Foreskin keratinocyte (primary cell): ENCODE measurements at places on chromosomes 1 and 21. TPM values are rescaled to one million over a fixed set of nuclear protein-coding genes. Genes with fewer than 3 reads are reported as not detected.

F5 gene
- polyA plus RNA-seq = not detected in 2 replicates

FAM72B gene
- polyA plus RNA-seq = 3.1 and 5.8 TPM in 2 replicates

ARHGEF19 gene
- polyA plus RNA-seq = 11.1 and 13.9 TPM in 2 replicates

HAO2 gene
- not detected in 2 replicates for polyA plus RNA-seq

CFAP45 gene
- 1.1 and 1.3 TPM in 2 replicates for polyA plus RNA-seq

PDZK1 gene
- 0.03 and 0.12 TPM in 2 replicates for polyA plus RNA-seq

ACKR1 gene
- not detected in 2 replicates for polyA plus RNA-seq

LRRC38 gene
- polyA plus RNA-seq = not detected in 2 replicates

TP73 gene
- 0.44 and 0.59 TPM in 2 replicates for polyA plus RNA-seq

PLEKHN1 gene
- polyA plus RNA-seq = 3.4 and 4.2 TPM in 2 replicates

SMCP gene
- not detected in 2 replicates for polyA plus RNA-seq

ADGRB2 gene
- 2.4 and 2.7 TPM in 2 replicates for polyA plus RNA-seq

ZNF648 gene
- not detected in 2 replicates for polyA plus RNA-seq

DNA sequence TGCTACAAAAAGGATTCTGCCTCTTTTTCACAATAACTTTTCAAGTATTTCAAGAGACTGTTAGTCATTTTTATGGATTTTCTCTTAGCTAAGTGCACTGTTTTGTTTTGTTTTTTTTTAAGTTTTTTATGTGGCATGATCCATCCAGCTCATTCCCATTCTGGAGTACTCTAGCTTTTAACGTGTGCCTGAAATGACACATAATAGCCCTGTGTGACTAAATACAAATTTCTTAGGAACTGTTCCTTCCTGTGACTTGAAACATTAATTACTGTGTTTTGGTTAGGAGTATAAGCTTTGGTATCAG is 143.9 kb downstream of the HS2ST1 start:
- no peak for DNase-seq

GRCh38 chr1:941015-941587 is 17.4 kb downstream of the SAMD11 start:
- no peak for DNase-seq

DNA sequence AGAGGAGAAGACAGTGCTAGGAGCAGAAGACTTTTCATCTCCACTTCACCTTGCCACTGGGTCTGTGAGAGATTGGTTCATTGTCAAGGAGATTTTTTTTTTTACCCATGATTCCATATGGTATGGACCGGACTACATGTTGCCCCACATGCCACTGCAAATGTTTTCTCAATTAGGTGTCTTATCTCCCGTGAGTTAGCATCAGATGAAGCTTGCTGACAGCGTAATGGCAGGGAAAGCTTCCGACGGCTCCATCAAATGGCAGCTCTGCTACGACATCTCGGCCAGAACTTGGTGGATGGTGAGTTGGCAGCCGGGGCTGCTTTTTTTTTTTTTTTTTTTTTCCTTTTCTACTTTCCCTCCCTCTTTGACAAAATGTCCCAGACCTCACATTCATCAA is 217.2 kb upstream of the NFIA start:
- no peak for DNase-seq

- DNase-seq = peak; percentile 39
These were observed 39.8 kb downstream of the HTR6 start for GRCh38 chr1:19704247-19705113.

DNA sequence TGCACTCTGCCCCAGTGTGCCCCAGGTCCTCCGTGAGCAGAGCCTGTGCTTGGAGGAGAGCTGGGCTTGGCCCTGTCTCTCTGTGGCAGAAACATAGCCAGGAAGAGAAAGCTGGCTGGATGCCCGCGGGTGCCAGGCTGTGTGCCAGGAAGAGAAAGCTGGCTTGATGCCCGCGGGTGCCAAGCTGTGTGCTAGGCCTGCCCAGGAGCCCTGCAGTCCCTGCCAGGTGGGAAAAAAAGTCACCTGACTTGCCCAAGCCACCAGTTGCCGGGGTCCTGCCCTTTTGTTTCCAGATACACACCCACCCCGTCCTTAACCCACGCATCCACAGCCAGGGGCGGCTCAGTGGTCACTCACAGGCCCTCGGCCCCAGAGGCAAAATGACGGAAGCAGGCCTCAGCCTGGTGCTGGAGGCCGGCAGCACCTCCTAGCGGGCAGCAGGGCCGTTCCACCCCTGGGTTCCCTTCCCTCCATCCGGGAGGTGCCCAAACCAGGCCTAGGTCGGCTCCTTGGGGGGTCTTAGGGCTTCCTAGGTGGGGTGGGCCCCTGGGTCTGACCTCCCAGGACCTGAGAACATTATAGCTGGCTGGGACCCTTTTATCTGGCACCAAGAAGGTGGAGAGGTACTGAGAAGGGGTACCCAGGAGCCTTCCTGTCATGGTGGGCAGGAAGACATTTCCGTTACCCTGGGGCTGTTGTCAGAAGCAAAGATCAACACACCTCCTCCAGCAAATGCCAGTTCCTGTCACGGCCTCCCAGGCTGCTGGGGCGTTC is 9.1 kb downstream of the ITGB2 start:
- DNase-seq = no peak

DNA sequence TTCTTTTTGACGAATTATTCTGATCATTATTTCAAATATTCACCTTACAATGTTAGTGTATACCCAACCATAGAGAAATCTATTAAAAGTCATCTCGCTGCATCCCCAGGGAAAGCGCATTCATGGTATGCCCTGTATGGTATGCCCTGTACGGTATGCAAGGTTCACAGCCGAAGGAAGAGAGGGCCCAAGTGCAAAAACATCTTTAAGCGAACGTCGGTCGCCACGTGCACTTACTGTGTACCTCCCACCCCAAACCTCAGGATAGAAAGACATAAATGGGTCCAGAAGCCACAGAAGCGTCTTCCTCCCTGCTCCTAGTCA is 14.4 kb downstream of the HLX start:
- DNase-seq = no peak

GRCh38 chr1:10108948-10109708 is 76.4 kb downstream of the UBE4B start:
- no peak for DNase-seq

GRCh38 chr1:41882486-41882885 is 36.2 kb downstream of the HIVEP3 start:
- DNase-seq = no peak

DNA sequence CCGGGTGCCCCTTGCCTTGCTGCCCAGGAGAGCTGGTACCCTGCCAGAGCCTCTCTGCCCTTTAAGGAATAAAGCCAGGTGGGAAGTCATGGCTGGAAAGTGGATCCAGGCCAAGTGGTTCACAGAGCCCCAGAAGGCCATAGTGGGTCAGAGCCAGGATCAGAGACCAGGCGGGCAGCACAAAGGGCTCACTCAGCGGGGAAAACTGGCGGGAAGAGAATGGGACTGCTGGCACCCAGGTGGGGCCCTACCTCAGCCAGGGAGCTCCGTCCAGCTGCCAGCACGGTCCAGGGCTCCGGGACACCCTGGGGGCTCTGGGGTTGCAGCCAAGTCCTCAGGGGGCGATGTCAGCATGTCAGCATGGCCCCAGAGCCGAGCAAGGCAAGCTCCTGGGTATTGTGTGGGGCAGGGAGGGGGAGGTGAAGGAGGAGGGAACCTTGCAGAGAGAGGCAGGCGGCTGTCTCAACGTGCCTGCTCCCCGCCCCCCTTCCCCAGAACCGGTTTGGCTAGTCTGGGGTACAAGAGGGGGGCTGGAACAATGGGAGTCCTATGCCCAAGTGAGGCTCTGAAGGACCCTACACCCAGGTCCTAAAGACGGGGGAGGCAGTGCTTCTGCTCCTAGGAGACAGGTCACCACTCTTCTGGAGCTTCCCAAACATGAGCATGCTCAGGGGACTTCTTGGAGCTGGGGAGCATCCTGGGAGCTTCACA is at the start of gene ARHGEF19:
TSS of gene ARHGEF19 (minus strand) at position 402 of the 711 bp plus-strand sequence. CDS start 3,598 bp downstream, outside the sequence.
- no peak for DNase-seq

GRCh38 chr1:242886137-242886536 is 361.6 kb upstream of the PLD5 start:
- DNase-seq = no peak

GRCh38 chr21:16408280-16408679 is 678.5 kb downstream of the USP25 start:
- DNase-seq = no peak

DNA sequence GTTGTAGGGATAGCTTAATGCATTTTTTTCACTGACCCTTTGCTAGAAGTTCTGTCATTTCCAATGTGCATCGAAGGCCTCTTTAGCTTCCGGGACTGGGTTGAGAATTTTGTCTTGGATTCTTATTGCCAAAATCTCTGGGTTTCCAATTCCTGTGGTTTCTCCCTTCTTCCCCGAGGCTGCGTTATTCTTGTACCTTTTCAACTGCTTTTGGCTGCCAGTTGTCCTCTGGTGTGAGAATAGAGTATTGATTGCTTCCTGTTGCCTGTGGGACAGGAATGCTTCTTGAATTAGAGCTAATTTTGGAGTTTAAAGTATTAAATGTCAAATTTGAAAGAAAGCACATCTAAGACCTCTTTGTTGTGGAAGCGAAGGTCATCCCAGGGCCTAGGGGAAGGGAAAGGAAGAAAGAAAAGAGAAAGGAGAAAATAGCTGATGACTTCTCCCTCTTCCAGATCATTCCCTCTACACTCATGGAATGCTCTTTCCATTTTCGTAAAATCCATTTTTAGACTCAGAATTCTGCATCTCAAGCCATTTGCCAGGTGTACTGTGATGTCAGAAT is 21.1 kb downstream of the HUNK start:
- DNase-seq = no peak

DNA sequence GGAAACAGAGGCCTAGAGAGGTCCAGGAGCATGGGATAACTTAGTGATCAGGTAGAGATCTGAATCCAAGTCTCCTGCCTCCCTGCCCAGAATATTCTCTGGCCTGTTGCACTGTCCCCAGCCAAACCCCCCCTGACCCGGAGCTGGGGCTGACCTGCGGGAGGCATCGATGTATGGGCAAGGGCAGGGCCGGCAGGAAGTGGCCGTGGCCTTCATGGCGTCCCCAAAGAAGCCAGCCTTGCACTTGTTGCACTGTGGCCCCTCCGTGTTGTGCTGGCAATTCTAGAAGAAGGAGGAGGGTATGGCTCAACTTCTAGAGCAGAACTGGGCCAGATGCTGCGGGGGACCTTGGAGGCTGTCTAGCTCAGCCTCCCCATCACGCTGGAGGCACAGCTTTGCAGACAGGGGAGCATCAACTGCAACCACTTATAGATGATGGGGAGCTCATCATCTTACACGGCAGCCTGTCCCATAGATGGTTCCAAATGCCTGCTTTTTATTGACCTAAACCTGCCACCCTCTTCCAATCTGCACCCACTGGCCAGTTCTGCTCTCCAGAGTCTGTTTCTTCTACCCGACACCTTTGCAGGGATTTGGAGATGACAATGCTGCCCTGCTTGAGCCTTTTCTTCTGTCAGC is 58.2 kb downstream of the HSPG2 start:
- no peak for DNase-seq

DNA sequence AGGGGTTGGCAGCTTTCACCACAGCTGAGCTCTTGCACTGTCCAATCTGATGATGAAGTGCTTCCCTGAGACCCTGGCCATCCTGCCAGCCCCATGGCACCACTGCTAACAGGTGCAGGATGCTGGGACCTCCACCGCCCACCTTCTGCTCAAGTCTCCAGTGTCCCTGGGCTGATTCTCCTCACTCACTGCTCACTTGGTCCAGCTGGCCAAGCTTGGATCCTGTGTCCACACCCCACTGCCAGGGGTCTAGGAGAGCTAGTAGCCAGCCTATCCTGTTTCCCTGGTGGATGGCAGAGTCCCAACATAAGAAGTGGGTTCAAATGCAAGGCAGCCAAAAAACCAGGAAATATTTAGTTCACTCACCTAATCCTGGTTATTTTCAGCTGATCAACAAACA is 217.2 kb upstream of the IRF2BP2 start:
- DNase-seq = no peak

DNA sequence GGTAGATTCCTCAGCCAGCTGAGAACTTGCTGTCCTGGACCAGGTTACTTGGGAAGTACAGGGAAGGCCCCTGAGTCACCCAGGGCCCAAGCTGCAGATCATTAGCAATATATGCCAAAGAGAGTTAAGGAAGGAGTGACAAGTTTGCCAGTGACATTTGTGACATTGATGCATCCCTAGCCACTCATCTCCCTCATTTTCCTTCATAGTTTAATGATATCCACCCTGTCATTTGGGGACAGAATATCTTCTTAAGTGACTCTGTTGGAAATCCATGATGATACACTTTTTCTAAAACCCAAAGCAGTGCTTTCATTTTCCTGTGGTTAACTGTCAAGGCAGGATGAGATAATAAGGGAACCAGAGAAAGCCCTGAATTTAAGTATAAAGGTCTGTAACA is 3.2 kb downstream of the TNN start:
- no peak for DNase-seq

- DNase-seq = no peak
These were observed 96.3 kb upstream of the ACTL8 start for GRCh38 chr1:17658837-17659236.

- no peak for DNase-seq
These were observed 32.0 kb upstream of the B3GALT5 start for GRCh38 chr21:39580744-39581143.

DNA sequence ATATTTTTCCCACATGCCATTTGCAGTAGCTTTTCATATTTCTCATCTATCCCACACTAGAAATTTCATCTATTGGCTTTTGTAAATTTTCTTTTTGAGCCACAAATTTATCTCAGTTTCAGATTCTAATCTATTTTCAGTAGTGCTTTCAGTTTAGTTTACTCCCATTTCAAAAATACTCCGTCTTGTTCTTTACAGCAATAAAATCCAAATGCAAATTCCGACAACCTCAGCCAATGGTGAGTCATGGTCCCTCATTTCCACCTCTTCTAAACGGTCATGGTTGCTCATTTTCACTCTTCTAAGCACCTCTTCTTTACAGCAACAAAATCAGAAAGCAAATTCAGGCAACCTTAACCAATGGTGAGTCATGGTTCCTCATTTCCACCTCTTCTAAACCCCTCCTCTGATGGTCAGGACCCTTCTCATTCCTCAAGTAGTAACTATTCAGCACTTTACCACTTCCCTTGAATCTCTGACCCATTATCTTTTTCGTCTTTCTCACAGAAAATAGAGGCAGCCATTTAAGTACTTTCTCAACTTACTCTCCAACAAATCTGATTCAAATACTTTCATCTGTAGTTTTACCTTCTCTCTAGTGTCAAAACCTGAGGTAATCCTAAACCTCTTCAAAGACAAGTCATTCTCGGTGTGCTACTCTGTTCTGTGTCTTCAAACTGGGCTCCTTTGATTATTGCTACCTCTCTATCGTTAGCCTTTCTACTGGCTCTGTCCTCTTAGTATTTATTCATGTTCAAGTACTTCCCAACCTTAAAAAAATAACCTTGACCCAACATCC is 34.4 kb downstream of the C21orf91 start:
- no peak for DNase-seq

DNA sequence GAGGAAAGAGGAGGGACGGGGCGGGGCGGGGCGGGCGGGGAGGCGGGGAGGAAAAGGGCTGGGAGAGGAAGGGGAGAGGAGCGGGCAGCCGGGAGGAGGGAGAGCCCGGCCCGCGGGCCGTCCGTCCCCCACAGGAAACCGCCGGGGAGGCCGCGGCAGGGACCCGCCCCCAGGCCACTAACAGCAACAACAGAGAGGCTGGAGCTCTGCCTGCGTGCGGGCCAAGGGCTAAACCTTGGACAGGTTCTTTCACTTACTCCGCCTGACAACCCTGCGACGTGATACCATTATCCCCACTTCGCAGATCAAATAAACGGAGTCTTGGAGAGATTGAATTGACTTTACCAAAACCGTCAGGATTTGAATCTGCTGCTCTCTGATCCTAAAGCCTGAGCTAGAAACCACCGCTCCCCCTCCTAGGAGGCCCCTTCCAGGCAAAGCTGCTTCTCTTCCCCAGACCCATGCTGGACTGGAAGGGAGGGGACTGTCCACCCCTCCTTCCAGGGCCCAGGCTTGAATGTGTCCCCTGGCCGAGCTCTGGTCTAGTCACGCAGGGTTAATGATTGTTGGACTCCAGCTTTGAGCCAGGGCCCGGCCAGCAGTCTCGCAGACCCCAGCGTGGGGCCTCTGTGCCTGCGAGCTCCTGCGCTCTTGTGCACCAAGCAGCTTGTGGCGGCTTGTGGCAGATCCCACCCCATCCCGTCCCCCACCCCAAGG is at the start of gene EVA1B:
TSS of gene EVA1B (minus strand) at position 10 of the 717 bp plus-strand sequence. CDS start 608 bp downstream, outside the sequence.
- DNase-seq = peak; percentile 10
